Activated naive CD4-positive, alpha-beta T cell (primary cell): ENCODE measurements at places on chromosomes 5 and 9.

DNA sequence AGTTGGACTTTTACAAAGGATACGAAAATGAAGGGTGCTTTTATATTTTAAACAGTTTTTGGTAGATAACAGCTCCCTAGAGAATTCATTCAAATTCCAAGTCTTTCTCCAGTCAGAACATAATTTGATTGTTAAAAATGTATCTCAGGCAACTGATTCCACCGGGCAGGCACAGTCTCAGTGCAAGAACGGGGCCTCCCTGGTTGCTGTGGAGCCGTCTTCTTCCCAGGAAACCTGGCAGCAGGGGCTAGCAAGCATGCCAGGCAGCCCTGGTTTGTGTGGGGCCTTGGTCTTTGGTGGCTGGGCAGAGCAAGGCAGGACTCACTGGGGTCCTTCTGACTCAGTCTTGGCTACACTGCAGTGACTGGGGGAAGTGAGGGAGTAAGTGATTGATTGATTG lies 143.5 kb downstream of the NXNL2 start:
- DNase-seq = no peak

DNA sequence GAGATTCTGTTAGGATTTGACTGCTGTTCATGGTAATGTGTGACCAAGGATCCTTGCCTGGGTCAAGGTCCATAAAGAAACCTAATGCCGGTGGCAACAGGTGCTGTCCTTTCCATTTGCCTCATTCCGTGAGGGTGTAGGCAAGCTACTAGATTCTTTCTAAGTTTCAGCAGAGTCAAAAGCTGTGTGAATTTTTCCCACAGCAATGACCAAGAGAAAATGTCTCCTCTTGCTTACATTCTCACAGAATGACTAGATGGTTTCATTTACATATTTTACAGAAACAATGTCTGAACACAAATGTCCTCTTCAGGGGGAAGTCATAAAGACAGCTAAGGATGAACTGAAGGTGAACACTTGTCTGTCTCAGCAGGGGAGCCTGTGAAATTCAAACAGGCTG lies 75.3 kb upstream of the SV2C start:
- no peak for DNase-seq

- no peak for DNase-seq
Measured at GRCh38 chr5:137935694-137936093, 46.4 kb downstream of the PKD2L2 start.

DNA sequence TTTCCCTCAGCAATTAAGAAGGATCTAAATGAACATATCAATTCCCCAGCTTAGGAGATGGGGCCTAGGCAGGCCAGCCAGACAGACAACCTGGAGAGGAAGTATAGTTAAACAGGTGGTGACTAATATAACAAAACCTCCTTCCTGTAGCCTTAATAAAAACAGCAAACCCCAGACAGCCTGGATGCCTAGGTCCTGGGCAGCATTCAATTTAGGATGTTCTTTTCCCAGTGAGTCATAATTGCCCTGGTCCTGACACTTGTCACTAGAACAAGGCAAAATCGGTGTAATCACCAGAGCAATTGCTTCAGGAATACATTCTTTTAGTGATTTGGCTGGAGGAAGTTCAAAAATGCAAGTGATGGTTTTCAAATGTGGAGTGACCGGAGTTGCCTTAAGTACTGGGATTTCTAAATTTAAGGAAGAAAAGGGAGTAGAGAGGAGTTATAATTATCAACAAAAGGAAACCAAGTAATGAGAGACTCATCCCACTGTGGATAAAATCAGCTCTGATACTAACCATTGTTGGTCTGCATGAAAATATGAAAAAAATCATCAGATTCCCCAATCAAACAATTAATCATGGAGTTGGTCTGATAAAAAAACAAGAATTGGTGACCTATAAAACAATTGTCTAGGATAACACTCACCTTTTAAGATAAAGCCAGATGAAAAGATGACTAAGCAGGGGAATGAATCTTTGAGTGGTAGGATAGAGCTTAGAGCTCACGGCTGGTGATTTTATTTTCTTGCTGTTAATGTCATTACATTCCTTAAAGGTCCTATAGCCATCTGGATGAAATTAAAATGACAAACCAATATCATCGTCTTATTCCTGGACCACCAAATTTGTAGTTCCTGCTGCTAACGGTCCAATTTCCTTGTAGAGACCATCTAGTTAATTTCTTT lies 39.0 kb upstream of the TARS1 start:
- DNase-seq = no peak

DNA sequence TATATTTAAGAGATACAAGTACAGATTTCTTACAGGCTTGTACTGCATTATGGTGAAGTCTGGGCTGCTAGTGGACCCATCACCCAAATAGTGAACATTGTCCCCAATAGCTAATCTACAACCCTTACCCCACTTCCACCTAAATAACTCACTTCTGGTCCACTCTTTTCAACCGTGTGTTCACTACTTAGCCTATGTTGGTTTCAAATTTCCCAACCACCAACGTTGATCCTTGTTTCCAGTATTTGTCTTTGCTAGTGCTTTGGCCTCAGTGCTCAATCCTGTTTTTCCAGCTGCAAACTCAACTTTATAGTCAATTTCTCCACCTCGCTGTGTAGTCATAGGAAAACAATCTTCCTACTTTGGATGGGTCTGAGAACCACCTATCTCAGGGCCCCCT lies 45.3 kb upstream of the TTC39B start:
- no peak for DNase-seq

- no peak for DNase-seq
Measured at GRCh38 chr5:170095646-170096045, 10.1 kb upstream of the FOXI1 start.
